Activated T-helper 1 cell treated with anti-CD3 and anti-CD28 coated beads, Interleukin-12 subunit alpha, Interleukin-12 subunit beta, Interleukin-2, Interleukin-4 antibody, amounts not matched to agents 30 ng/mL and 10 ng/mL and 1 ng/mL, durations not matched to agents 14 hours and 24 hours and 36 hours (primary cell): ENCODE measurements at places on chromosomes 2 and 18. TPM values are rescaled to one million over a fixed set of nuclear protein-coding genes. Genes with fewer than 3 reads are reported as not detected.

DNA sequence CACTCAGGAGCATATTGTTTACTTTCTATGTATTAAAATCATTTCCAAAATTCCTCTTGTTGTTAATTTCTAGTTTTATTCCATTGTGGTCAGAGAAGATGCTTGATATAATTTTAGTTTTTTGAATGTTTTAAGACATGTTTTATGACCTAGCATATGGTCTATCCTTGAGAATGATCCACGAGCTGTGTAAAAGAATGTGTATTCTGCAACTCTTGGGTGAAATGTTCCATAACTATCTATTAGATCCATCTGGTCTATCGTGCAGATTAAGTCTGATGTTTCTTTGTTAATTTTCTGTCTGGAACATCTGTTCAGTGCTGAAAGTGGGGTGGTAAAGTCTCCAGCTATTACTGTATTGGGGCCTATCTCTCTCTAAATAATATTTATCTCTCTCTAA is 83.3 kb upstream of the EPAS1 start:
- DNase-seq = no peak
- no peak overlapping the region for H3K27ac ChIP-seq
- H3K27me3 ChIP-seq = peaks cover 27% of the 10 kb centered on the region
- no peaks in the 10 kb centered on the region for H3K36me3 ChIP-seq
- H3K4me1 ChIP-seq = no peaks in the 10 kb centered on the region

DNA sequence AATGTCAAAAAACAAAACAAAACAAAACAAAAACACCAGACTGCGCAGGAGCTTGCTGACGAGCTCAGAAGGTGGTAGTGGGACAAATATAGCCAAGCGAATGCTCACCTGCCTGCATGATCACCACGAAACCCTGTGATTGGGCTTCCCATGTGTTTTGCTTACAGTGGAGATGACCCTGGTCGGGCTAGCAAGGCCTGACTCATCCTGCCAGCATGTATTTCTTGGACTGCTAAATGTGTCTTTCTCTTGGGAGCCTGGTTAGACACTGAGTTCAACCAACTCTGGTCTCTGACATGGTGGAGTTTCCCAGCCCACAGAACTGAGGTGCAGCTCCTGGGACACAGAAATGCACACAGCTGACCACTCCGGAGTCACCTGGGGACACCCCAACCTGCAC is 30.7 kb upstream of the DUSP2 start:
- peaks cover 20% of the 10 kb centered on the region for H3K4me1 ChIP-seq
- H3K4me3 ChIP-seq = no peak overlapping the region
- no peak for DNase-seq
- H3K27me3 ChIP-seq = no peaks in the 10 kb centered on the region
- H3K36me3 ChIP-seq = no peaks in the 10 kb centered on the region

DNA sequence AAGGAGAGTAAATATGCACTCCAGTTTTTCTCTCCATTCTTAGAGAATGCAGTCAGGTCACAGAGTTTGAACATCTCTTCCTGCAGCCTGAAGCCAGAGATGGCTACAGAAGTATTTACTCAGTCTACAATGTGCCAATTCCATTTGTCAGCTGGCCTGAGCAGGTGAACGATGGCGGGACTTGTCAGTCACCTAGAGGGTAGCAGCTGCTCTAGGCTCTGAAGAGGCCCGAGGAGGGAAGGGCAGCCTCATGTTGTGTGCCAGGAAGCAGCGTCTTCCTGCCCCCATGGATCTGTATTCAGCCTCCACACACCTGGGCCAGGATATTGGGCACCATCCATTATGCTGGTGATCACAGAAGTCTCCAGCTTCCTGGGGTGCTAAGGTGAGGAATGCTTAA is 316.7 kb upstream of the CHAC2 start:
- H3K4me1 ChIP-seq = no peaks in the 10 kb centered on the region
- no peak for DNase-seq
- H3K4me3 ChIP-seq = no peak overlapping the region
- H3K36me3 ChIP-seq = no peaks in the 10 kb centered on the region
- no peak overlapping the region for H3K27ac ChIP-seq

CROCC2 gene
- total RNA-seq = not detected in 2 replicates

DNA sequence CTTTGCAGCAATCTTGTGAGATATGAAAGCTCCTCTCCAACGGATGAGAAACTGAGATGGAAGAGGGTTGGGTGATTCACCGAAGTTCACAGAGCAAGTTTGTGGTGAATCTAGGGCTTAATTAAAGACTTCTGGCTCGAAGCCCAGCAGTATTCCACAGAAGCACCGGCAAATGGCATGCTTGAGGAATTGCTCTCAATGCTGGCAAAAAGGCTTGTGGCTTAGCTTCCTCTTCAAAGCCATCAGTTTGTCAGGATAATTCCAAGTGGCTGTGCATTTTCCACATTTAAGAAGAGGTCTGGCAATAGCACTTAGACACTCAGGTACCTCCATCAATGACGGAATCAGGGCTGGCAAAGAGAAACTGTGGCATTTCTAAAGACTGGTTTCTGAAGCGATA is 98.7 kb upstream of the SLC66A3 start:
- H3K27me3 ChIP-seq = peaks cover 16% of the 10 kb centered on the region
- H3K4me3 ChIP-seq = no peak overlapping the region
- no peak for DNase-seq
- no peak overlapping the region for H3K27ac ChIP-seq

- H3K4me1 ChIP-seq = no peaks in the 10 kb centered on the region
- no peak overlapping the region for H3K27ac ChIP-seq
- no peaks in the 10 kb centered on the region for H3K27me3 ChIP-seq
- no peak for DNase-seq
- no peaks in the 10 kb centered on the region for H3K36me3 ChIP-seq
Observed at GRCh38 chr18:34077599-34077998, 147.1 kb downstream of the NOL4 start.

- peak overlapping the region; percentile 46 for H3K4me3 ChIP-seq
- DNase-seq = peak; percentile 63
Observed at GRCh38 chr2:232321156-232321816, 57.3 kb upstream of the ALPP start.

DNA sequence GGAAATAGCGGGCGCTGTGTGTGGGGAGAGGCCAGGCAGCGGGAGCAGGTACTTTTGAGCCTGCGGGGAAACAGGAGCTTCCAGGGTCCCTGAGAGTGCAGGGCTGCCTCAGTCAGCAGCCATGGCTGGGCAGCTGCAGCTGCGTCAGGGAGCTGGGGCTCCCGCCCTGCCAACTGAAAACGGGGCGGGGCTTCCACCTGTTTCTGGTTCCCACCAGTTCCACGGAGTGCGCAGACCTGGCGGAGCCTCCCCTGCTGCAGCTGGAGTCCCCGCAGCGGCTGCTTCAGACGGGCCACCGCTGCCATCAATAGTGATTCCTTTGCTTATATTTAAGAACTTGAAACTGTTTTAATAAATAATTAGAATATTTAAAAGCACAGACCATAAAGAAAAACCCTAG is 30.6 kb upstream of the RPRM start:
- no peaks in the 10 kb centered on the region for H3K27me3 ChIP-seq
- no peaks in the 10 kb centered on the region for H3K36me3 ChIP-seq
- H3K4me3 ChIP-seq = no peak overlapping the region
- H3K4me1 ChIP-seq = no peaks in the 10 kb centered on the region

DNA sequence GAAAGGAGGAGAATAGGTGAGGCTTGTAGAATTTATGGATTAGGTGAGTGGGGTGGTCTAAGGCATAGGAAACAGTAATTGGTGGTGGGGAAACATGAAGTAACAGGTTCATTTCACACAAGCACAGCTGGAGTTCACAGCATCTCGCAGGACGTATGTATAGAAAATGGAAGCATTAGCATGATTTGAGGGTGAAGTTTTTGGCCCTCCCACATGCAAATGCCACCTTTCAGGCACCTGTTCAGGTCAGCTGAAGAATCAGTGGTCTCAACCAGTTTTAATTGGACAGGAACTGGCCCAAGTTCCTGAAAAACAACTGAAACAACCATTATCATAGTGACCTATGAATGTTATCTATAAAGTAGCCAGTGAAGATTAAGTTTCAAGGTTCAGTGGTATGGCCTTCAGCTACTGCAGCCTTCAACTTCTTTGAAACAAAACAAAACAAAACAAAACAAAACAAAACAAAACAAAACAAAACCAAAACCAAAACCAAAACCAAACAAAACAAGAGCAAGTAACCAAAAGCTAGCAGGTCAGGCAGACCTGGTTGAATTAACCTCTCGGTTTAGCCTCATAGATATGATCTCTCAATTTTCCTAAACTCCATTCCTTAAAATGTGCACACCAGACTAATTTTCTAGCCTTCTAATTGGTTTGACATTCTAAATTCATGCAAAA is 102.1 kb upstream of the SPHKAP start:
- no peak for DNase-seq
- no peaks in the 10 kb centered on the region for H3K4me1 ChIP-seq
- H3K4me3 ChIP-seq = no peak overlapping the region
- H3K27ac ChIP-seq = no peak overlapping the region
- H3K36me3 ChIP-seq = no peaks in the 10 kb centered on the region

DNA sequence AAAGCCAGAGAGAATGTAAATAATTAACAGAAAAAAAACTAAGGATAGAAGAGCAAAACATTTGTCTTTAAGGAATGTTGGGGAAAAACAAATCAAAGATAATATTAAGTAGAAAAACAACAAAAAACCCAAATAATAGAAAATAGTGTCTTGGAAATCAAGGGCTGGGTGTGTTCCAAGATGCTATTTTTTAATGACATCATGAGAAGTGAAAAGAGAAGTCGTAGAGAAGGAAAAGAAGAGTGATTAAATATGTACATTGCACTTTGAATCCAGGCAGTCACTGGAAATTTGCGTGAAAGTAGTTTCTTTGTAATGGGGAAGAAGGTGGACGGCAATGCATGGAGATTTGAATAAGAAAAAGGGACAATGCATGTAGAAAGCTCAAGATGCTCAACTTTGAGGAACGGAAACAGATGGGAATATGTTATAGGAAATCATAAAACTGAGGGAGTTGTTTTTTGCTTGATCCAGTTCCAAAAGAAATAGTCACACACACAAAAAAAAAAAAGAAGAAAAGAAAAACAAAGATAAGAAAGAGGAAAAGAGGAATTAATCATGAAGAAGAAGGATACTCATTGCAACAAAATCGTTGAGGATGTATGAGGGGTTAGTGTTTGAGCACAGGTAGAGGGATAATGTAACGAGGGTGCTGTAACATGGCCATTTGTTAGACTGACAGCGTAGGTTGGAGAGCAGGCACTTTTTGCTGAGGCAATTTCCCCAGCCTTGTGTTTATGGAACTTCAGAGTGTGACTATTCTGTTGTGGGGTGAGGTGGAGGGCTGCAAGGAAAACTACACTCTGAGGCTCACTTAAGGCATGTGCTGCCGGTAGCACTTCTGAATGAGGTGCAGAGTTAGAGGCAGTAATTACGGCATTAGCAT is 184.1 kb downstream of the CALCRL start:
- no peak for DNase-seq
- no peaks in the 10 kb centered on the region for H3K4me1 ChIP-seq
- H3K27me3 ChIP-seq = no peaks in the 10 kb centered on the region
- H3K27ac ChIP-seq = no peak overlapping the region
- H3K4me3 ChIP-seq = no peak overlapping the region

CREG2 gene
- not detected in 2 replicates for total RNA-seq

DNA sequence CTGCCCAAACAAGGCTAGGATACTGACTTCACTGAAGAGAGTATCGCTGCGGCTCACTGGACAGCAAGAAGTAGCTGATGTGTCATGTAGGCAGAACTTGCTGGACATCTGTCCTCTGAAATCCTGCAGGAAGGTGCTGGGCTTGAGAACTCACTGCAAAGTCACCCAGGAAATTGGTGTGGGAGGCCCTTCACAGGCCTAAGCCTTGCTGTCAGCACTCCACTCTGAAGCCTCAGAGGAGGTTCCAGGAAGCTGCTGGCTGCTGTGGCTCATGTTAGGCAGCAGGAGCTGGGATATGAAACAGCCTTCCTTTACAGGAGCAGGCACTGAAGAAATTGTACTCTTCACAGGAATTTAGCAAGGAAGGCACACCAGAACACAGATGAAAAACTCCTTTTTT is 88.3 kb upstream of the CCDC68 start:
- H3K36me3 ChIP-seq = no peaks in the 10 kb centered on the region
- H3K4me3 ChIP-seq = no peak overlapping the region
- no peak overlapping the region for H3K27ac ChIP-seq
- H3K4me1 ChIP-seq = no peaks in the 10 kb centered on the region
- H3K27me3 ChIP-seq = no peaks in the 10 kb centered on the region
- no peak for DNase-seq

DNA sequence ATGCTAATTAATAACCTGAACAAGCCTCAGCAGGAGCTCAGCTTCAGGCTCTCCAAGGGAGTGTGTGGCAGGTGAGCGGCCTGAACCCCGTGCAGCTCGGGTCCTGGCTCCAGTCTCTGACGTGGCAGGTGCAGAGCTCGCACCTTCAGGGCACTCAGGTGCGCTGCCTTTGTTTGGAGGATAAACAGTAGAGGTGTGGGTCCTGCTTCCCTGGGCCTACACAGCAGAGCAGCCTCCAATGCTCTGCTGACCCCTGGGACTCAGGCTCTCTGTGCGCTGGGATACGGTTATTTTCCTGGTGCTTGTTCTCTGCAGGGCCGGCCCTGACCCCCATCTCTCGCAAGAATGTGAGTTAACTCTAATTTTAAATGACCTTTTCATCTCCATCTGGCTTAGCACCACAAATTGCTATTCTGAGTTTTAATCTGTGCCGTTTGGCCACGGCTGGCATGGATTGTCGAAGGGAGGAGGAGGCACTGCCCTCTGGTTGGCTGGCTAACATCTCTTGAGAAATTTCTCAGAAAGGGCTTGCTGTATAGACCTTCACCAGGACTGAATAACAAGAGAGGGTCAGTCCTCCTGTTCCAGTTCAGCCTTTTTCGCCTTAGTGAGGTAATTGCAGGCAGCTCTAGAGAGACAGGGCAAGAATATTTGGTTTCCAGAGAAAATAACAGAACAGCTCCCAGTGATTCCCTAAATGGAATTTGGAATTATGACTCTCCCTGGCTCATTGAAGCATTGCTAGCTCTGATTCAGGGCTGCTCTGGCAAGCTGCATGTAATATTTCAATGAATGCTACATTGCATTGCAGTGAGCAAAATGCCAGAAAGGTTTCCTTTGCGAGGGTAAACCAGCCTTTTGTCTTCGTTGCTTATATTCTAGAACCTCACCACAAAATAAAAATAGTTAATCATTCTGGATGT is 161.8 kb downstream of the DCDC2C start:
- no peaks in the 10 kb centered on the region for H3K27me3 ChIP-seq
- H3K4me1 ChIP-seq = no peaks in the 10 kb centered on the region
- DNase-seq = no peak

UGT1A6 gene
- total RNA-seq = not detected in 2 replicates

DNA sequence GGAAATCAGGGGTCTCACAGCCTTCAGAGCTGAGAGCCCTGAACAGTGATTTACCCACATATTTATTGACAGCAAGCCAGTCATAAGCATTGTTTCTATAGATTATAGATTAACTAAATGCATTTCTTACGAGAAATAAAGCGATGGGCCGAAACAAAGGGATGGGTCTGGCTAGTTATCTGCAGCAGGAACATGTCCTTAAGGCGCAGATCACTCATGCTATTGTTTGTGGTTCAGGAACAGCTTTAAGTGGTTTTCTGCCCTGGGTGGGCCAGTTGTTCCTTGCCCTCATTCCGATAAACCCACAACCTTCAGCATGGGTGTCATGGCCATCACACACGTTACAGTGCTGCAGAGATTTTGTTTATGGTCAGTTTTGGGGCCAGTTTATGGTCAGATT is 36.4 kb downstream of the TANC1 start:
- no peak overlapping the region for H3K4me3 ChIP-seq
- no peak for DNase-seq
- H3K4me1 ChIP-seq = no peaks in the 10 kb centered on the region
- H3K36me3 ChIP-seq = no peaks in the 10 kb centered on the region
